ENCODE measurements at places on chromosomes 3 and 15. TPM values are rescaled to one million over a fixed set of nuclear protein-coding genes. Genes with fewer than 3 reads are reported as not detected.

The GPR62 gene
- polyA plus RNA-seq, result not detected

The FGF12 gene
- polyA plus RNA-seq, result not detected

The SPATA12 gene
- polyA plus RNA-seq, result not detected

The CHMP2B gene
- polyA plus RNA-seq, result 87.0 TPM

The POPDC2 gene
- 2.5 TPM for polyA plus RNA-seq

The ZIC4 gene
- not detected for polyA plus RNA-seq

The DNAH12 gene
- polyA plus RNA-seq, result not detected

The MESP2 gene
- not detected for polyA plus RNA-seq

The KIF7 gene
- not detected for polyA plus RNA-seq

The CSTA gene
- 0.57 TPM for polyA plus RNA-seq

The SH2D7 gene
- not detected for polyA plus RNA-seq
